Activated CD8-positive, alpha-beta T cell treated with anti-CD3 and anti-CD28 coated beads for 36 hours (primary cell): ENCODE measurements at places on chromosomes 3 and 15. TPM values are rescaled to one million over a fixed set of nuclear protein-coding genes. Genes with fewer than 3 reads are reported as not detected.

The SEMA5B gene
- not detected for total RNA-seq

- DNase-seq: no peak
These were observed 297.4 kb upstream of the EPHA3 start for GRCh38 chr3:88809993-88810392.

GRCh38 chr15:37093480-37094332, 6.6 kb downstream of the MEIS2 start:
- DNase-seq: no peak

- no peak for DNase-seq
These were observed 19.5 kb upstream of the FBLN2 start for GRCh38 chr3:13529196-13530112.

- DNase-seq: no peak
These were observed 1.4 kb downstream of the SLC41A3 start for GRCh38 chr3:126082362-126083137.

GRCh38 chr3:46889381-46890110, 12.0 kb downstream of the PTH1R start:
- DNase-seq: no peak

DNA sequence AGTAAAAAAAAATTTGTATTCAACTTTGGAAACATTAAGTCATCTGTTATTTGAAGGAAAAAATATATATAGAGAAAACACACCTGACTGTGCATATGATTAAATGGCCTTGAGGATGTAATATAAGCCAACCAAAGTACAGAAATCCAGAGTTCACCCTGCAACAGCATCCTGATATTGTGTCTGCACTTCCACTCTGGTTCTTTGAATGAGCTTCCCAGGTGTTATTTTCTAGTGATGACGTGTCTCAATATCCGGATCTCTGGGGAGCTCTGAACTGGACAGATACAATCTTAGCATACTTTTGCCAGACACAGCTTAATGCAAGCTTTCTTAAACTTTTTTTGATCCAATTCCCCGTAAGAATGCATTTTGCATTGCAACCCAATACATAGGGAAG, 19.5 kb upstream of the PIK3CB start:
- no peak for DNase-seq

- DNase-seq: no peak
These were observed 685.7 kb downstream of the MECOM start for GRCh38 chr3:168977716-168978374.

GRCh38 chr3:112531358-112531781, 30.4 kb downstream of the ATG3 start:
- DNase-seq: no peak
